ENCODE measurements at places on chromosomes 12 and 14. TPM values are rescaled to one million over a fixed set of nuclear protein-coding genes. Genes with fewer than 3 reads are reported as not detected.

- no peak for DNase-seq
Measured at GRCh38 chr12:119169150-119169549, 9.6 kb upstream of the HSPB8 start.

- DNase-seq: no peak
Measured at GRCh38 chr12:44015333-44015941, 179.6 kb downstream of the TMEM117 start.

DNA sequence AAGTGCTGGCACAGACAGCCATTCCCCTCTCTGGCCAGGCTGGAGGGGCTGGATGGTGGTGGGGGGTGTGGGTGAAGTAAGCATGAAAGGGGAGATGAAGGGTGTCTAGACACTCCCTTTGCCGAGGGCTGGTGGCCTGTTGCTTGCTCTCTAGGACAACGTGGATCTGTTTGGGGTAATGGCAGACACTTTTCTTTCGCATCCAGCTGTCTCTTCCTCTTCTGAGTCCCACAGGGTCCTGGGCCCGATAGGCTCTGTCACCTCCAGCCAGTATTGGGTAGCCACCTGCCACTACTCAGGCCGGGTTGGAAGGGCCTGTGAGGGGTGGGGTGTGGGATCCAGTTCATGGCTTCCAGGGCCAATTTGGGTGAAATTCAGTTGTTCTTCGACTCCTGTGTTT, 218.1 kb downstream of the CACNA1C start:
- DNase-seq: no peak

DNA sequence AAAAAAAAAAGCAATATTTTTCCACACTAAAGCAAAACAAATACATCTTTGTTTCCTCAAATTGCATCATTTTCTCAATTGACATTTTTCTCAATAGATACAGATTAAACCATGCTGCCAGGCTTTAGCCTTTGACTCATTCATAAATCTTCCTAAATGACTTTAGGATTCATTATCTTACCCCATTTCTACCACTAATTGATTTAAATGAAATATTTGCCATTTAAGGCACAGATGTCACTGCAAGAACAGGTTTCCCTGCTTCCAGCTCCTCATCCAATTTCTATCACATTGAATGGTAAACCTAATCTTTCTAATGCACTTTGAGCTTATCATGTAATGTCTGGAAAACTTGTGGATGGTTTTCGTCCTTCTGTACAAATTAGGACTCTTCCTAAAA, 298.7 kb downstream of the RPL10L start:
- no peak for DNase-seq

DNA sequence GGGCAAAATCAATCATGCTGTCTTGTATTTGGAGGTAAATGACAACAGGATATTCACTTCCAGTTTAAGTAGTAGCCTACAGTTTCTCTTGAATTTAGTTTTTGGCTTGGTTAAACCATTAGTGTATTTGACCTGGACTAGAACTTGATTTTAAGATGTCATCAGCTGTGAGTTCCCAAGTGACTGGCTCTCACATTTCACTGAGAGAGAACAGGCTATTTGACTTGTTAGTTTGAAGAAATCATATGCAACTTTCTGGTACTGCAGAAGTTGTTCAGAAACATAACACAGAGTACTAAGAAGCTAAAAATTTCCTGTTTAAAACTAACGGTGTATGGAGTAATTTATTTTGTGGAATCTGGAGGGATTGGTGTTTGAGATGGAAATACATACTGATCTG, 22.3 kb downstream of the MNAT1 start:
- DNase-seq: no peak

DNA sequence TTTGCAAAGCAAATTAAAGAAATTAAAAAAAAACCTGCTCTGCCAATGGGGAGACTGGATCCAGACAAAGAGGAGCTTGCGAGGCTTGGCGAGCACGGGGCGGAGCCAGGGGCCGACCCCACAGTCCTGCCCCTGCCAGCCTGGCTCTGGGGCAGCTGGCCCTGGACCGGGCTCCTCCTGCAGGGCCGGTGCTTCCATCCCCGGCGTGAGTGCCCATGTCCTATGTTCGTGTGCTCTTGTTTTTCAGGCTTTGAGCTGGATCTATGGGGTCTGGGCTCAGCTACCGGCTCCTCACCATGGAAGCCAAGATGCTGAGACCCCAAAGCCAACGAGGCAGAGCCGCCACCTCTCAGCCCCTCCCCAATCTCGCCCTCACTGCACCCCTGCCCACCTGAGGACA, 176.8 kb downstream of the KIF26A start:
- DNase-seq: no peak

DNA sequence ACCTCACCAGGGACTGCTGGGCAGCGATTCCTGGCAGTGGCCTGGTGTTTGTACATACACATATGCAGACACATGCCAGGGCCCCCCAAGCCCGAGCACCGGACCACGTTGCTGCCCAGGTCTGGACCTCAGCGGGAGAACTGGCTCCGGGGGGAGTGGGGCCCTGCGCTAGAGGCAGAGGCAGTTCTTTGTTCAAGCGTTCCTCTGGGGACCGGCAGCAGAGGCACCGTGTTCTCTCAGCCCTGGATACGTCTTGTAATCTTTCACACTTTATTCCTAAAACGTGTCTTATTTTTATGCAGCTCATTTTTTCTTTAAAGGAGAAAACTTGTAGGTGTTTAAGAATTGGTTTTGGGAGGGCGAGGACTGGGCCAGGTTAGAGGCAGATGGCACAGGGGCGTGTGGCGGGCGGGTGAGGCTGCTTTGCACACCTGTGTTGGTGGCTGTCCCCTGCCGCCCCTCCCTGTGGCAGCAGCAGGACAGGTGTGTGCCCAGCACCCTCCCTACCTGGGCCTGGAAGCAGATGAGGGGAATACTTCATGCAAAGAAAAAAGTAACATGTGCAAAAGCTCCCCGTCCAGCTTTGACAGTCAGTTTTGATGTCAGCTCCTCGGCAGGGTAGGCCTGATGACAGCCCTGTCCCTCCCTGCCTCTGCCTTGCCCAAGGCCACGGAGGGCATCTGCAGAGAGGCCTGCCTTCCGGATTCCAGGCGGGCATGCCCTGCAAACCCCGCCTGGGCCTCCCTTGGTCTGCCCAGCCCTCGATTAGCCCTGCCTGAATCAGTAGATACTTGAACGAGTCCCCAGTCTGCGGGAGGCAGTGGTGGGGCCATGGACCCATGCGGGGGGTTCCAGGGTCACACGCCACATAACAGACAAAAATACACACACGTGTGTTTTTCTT, 7.0 kb upstream of the PUS1 start:
- peak; percentile 52 for DNase-seq

- no peak for DNase-seq
Measured at GRCh38 chr14:96503306-96503679, 1.1 kb downstream of the PAPOLA start.

DNA sequence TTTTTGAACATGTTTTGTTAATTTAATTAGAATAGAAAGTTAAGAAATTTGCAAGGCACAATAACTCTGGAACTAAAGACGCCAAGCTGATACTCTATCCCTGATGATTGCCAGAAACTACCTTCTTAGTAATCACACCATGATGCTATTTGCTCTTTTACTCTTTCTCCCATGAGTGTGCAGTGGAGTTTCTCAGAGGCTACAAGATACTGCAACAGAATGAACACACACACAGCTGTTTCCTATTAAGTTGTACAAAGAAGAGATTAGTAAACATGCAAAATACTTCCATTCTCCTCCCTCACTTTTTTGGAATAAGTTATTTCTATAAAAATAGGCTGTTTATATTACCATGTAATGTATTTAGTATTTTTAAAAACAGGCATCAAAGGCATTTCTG, 1367.5 kb downstream of the AACS start:
- no peak for DNase-seq

DNA sequence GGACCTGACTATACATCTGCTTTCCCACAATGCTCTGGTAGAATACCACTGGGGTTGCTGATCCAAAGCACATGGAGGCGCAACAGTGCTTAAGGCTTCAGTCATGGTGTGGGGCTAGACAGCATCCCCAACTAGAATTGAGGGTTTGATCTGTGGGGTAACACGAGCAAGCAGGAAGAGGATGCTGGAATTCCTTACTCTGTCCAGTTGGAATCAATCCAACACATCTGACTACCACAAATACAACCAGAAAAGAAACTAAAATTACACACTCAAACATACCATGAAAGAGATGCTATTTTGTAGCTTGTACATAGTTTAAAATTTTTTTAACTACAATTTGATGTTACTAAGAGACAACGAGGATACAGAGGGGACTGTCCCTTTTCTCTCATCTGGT, 40.4 kb upstream of the GTF2A1 start:
- DNase-seq: no peak

DNA sequence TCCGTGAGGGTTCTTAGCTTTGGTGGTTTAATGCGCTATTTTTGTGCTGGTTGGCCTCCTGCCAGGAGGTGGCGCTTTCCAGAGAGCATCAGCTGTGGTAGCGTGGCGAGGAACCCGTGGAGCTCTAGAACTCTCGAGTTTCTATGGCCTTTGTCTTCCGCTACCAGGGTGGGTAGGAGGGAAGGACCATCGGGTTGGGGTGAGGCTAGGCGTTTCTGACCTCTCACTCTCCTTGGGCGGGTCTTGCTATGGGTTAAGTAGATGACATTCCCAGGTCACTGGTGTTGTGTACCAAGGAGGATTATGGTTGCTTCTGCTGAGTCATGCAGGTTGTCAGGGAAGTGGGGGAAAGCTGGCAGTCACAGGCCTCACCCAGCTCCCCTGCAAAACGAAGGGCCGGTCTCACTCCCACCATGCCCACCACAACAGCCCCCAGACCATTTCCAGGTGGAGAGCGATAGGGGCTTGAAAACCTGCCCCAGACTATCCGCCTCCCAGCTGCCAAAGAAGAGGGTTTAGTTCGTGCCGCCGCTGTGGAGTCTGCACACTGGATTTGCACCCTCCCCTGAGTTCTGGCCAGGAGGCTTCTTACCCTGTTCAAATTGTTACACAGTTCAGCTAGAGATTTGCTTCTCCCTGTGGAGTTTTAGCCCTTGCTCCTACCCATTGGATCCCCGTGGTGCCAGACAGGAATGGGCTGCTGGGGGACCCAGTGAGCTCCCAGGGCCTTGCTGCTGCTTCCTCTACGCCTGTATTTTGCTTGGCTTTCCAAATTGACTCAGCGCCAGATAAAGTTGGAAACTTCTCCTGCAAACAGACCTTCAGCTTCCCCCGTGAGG, 21.9 kb downstream of the RNFT2 start:
- peak; percentile 19 for DNase-seq

GRCh38 chr12:131903270-131904255, 9.1 kb downstream of the ULK1 start:
- peak; percentile 4 for DNase-seq

MGP gene
- 220 TPM for total RNA-seq

ITGA7 gene
- total RNA-seq: 505 TPM

RNASE4 gene
- total RNA-seq: 13.6 TPM

All from heart right ventricle (tissue), 16 donors.